CD4-positive, alpha-beta T cell (primary cell): ENCODE measurements at places on chromosomes 4 and X. TPM values are rescaled to one million over a fixed set of nuclear protein-coding genes. Genes with fewer than 3 reads are reported as not detected.

DNA sequence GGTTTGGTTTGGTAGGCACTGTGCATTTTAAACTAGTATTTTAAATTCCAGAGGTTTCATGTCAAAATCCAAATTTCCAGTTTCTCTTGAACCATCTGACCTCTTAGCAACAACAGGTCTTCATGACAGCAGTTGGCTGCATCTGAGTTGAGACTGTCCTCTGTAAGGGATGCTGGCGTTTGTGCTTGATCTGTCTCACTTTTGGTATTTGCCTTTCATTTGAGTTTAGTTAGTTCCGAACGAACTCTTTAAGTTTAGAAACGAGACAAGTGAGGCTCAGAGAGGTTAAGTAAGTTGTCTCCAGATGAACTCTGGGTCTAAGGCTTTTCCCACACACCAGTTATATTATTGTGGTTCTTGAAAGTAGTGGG, 29.1 kb downstream of the SPARCL1 start:
- no peak overlapping the region for H3K4me3 ChIP-seq
- no peak overlapping the region for H3K27ac ChIP-seq

DNA sequence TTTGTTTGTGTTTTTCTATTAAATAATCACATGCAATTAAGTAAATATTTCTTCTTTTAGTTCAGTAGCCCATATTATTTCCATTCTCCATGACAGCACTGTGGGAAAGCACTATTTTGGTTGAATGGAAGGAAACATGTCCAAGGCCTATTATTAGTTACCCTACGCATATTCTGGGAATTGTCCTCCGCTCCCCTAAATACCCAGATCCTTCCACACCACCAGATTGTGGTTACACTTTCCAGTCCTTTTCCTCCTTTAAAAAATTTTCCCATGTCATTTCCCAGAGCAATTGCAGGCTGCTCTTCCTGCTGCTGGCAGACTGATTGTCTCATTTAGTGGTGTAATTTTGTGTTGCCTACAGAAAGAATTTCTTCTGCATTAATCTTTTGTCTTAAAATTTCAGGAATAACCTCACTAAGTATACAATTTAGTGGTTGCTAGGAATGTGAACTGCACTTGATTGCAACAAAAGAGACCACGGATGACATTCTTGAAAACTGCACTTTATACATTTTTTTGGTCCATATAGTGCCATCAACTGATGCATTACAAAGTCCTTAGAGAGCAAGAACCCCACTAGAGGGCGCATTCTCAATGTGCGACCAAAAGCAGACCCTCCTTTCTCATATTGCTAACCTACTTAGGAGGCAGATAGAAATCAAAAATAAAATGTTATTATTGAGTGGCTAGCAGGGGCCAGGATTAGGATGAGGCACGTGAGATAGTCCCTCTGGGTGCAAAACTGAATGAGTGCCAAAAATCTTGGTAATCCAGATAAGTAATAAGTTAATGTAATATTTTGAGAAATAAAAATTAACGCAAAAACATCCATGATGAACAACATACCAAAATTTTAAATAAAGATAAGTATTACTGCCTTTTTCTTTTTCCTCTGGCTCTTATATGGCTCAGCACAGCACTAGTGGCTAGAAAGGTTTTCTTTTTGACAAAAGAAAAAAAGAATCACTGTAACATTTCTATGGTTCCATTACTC, 98.8 kb upstream of the IQCM start:
- H3K4me3 ChIP-seq: no peak overlapping the region
- no peaks in the 10 kb centered on the region for H3K27me3 ChIP-seq
- DNase-seq: no peak
- no peaks in the 10 kb centered on the region for H3K4me1 ChIP-seq

DNA sequence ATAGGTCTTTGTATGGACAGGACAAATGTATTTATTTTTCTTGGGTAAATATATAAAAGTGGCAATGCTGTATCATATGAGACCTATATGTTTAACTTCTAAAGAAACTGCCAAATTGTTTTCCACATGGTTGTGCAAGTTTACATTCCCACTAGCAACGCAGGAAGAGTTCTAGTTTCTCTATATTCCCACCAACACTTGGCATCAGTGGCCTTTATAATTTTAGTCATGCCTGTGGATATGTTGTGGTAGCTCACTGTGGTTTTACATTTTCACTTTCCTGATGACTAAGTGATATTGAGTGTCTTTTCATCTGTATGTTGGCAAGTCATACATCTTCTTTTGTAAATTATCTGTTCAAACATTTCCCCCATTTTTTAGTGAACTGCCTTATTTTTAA, 126.0 kb downstream of the EMCN start:
- no peak for DNase-seq
- no peaks in the 10 kb centered on the region for H3K4me1 ChIP-seq
- no peak overlapping the region for H3K4me3 ChIP-seq
- no peak overlapping the region for H3K27ac ChIP-seq
- no peaks in the 10 kb centered on the region for H3K36me3 ChIP-seq

DNA sequence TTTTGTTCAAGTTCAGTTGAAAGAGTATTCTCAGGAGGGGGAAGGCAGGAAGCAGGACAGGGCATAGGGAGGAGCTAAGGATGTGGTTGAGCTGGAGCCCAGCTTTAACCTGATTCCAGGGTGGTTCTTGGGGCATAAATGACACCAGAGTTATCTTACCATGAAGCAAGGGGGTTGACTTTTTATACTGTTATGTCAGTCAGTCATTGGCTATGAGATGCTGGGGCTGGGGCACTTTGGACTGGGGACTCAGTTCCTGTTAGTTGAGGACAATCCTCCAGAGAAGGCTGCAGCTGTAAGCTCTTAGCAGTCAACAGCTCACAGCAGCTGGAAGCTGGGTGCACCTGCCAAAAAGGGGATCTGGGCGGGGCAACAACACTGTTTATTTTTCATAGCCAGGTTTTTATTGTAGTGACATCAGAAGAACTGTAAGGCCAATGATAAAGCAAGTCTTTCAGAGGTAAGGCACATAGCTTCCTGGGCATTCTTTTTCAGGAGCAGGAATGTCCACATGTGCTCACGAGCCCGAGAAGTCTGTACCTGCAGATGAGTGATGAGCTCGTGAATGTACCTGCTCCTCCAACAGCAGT, 78.5 kb downstream of the MID1IP1 start:
- no peak overlapping the region for H3K4me3 ChIP-seq
- peak; percentile 18 for DNase-seq
- no peaks in the 10 kb centered on the region for H3K27me3 ChIP-seq

- no peak overlapping the region for H3K4me3 ChIP-seq
- H3K27ac ChIP-seq: no peak overlapping the region
- H3K27me3 ChIP-seq: no peaks in the 10 kb centered on the region
- H3K36me3 ChIP-seq: no peaks in the 10 kb centered on the region
Observed at GRCh38 chr4:61277785-61278760, 77.9 kb downstream of the ADGRL3 start.

The ATP7A gene
- total RNA-seq: 12.1 TPM

- no peaks in the 10 kb centered on the region for H3K4me1 ChIP-seq
Observed at GRCh38 chr4:6494431-6495295, 22.2 kb upstream of the PPP2R2C start.

GRCh38 chr4:160848901-160849760, 1314.7 kb downstream of the FSTL5 start:
- H3K4me3 ChIP-seq: no peak overlapping the region
- DNase-seq: no peak
- H3K4me1 ChIP-seq: no peaks in the 10 kb centered on the region
- H3K27me3 ChIP-seq: no peaks in the 10 kb centered on the region
